ENCODE measurements at places on chromosomes 5 and 9.

DNA sequence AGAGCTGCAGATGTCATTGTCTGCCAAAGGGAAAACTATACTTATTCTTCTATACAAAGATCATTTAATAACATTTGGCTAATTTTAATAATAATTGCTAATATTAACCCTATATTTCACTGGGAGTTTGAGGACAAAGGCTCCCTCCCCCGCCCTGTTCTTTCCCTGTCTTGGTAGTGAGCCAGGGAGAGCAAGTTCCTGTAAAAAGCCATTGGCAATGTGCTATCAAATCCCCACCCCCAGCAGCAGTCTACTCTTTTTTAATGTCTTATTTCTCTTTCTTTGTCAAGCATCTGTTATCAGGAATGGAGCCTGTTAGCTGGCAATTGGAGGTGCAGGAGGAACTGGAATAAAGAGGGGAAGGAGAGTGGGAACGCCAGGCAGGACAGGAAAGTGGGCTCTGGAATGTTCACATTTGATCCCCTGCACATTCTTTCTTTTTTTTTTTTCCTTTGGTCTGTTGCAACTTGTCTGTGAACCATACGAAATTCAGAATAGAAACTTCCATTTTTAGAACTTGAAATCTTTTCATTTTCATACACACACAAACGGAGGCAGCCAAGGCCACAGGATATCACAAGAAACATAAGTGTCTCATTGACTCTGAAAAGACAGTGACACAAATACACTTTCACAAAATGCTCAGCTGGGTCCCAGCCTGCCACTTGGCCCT, 664.8 kb upstream of the ZNF608 start:
- DNase-seq: no peak

- no peak for DNase-seq
Observed at GRCh38 chr5:38948501-38948900, 102.7 kb downstream of the OSMR start.

- no peak for DNase-seq
Observed at GRCh38 chr5:66939094-66939493, 257.5 kb downstream of the CD180 start.

DNA sequence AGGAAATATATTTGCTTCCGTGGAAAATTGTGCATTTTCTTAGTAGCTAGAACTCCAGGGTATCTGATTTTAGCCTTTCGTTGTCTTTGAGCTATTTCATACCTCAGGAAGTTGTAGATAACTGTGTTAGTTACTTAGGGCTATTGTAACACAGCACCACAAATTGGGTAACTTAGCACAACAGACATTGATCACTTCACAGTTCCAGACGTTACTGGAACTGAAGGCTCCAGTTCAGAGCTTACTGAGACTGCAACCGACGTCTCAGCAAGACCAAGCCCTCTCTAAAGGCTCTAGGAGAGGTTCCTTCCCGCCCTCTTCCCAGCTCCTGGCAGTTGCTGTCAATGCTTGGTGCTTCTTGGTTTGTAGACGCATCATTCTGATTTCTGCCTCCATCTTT, 17.7 kb upstream of the ANKRD33B start:
- no peak for DNase-seq

GRCh38 chr5:87389296-87390034, 23.3 kb downstream of the CCNH start:
- DNase-seq: no peak

All from NCI-H1417 treated with DMSO at 0.1 percent for 48 hours (cell line).